Epithelial cell of esophagus (primary cell): ENCODE measurements at places on chromosomes 6 and 20.

- no peak for DNase-seq
Observed at GRCh38 chr6:157670466-157671186, 152.4 kb upstream of the SNX9 start.

GRCh38 chr6:158591134-158591809 lies 31.4 kb downstream of the TMEM181 start:
- no peak for DNase-seq

GRCh38 chr20:56974499-56975250 lies 291.8 kb downstream of the BMP7 start:
- peak; percentile 77 for DNase-seq

- no peak for DNase-seq
Observed at GRCh38 chr20:17762243-17762872, 62.6 kb downstream of the BANF2 start.

DNA sequence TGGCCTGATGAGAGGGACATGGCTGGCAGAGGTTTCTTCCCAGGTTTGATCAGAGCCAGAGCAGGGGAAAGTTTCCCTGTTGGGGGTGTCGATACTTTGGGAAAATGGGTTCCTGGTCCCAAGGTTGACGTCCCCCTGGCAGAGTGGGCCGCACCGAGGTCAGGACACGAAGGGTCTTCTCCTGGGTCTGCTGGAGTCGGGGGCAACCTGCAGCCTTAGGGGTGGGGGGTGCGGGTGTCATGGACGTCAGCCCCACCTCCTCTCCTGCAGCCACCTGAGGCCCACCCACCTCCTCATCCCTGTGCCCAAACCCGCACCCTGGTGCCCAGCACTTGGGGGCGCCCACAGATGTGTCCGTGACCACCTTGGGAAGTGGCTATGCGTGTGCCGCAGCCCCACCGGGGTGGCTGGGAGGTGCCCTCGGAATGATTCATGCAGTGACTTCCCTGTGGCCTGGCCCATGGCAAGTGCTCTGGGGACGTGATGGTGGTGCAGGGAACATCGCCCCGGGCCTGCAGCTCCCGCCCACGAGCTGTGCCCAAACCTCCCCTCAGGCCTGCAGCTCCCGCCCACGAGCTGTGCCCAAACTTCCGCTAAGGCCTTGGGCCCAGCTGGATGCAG lies 64.9 kb downstream of the YTHDF1 start:
- no peak for DNase-seq

DNA sequence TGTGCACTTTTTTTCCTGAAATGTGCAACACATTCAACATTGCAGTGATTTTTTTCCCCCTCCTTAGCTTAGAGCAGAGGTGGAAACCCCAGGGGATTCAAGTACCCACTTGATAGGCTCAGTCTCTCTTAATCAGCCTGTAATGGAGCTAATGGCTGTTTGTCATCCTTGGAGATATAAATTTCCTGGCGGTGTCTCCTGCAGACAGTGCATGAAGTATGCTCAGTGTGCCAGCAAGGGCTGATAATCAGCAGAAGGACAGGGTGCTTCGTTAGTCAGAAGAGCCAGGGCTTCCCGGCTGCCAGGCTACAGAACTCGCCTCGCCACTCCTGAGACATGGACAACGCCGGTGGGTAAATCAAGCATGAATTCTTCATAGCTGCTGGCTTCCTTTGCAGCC lies 69.8 kb upstream of the PHACTR2 start:
- DNase-seq = peak; percentile 9

GRCh38 chr6:31859923-31860322 lies 2.7 kb downstream of the NEU1 start:
- no peak for DNase-seq

DNA sequence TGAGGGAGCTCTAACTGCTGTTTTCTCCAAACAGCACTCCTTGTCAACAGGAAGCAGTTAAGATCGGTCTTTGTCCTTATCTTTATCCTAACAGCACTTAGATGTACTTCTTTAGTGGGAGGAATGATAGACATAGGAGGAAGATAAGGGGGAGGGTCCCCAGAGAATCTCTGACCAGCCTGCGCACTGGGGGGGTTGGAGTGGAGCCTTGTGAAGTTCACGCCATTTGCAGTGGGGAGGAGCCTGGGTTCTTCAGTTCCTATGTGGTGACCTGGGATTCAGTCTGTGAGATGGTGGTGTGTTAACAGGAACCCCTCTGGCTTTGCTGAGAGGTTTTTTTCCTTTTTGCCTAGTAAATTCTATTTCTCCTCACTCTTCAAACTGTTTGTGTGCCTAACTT lies 18.1 kb upstream of the ASCC3 start:
- no peak for DNase-seq

GRCh38 chr6:110589865-110590513 lies 113.6 kb upstream of the SLC22A16 start:
- DNase-seq = no peak

GRCh38 chr6:2951728-2952127 lies 19.6 kb downstream of the SERPINB6 start:
- DNase-seq = no peak

- DNase-seq = no peak
Observed at GRCh38 chr6:152093711-152094110, 286.2 kb downstream of the ESR1 start.

- DNase-seq = no peak
Observed at GRCh38 chr6:100336876-100337275, 127.8 kb downstream of the SIM1 start.

GRCh38 chr20:45722047-45722446 lies at the start of gene SPINT4:
Gene SPINT4 (plus strand): TSS chr20:45722347. CDS start chr20:45722368, 21 bp downstream.
- no peak for DNase-seq

DNA sequence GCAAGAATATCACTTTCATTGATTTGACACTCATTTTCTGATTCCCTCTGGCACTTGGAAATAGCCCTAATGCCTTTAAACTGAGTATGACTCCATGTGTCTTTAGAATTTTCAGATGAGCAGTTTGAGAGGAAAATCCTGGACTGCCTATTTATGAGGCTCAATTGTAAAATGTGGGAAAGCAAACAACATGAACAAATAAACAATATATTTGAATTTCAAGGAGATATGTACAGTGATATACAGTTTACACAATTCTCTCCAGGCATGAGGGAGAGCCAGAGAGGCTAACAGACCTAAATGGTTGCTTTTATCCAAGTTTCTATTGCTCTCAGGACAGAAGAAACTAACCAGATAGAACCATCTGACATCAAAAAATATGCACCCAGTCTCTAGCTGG lies 748.2 kb upstream of the NRSN1 start:
- DNase-seq = no peak
